ENCODE measurements at places on chromosomes 4 and X.

GRCh38 chrX:2635342-2635741 is 55.8 kb upstream of the CD99 start:
- no peak for DNase-seq

GRCh38 chr4:173761938-173762337 is 231.9 kb upstream of the HAND2 start:
- no peak for DNase-seq

- DNase-seq: no peak
Observed at GRCh38 chr4:185033950-185034349, 15.7 kb downstream of the HELT start.

- no peak for DNase-seq
Observed at GRCh38 chr4:76752861-76753501, 145.0 kb downstream of the SOWAHB start.

DNA sequence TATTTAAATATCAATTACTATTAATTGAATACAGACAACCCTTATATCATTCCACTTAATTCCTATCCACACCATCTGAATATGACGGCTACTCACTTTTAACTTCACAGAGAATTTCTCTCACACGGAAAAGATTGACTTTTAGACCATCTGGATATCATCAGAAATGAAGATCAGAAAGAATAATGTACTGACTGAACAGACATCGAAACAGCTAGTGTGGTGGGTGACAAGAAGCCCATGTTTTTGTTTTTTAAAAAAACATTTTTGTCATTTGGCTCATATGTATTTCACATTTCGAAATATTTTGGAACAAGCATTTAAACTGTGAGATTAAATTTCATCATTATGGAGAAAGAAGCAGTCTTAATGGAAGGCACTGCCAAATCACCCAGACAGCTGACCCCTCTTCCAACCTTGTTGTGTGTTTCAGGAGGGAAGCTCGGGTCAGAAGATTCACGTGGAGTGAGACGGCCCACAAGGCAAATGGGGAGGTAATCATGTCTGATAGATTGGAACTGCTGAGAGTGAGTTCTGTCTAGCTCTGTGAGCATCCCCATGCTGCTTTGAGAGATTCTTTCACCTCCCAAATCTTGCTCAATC is 204.2 kb upstream of the RASGEF1B start:
- DNase-seq: no peak

DNA sequence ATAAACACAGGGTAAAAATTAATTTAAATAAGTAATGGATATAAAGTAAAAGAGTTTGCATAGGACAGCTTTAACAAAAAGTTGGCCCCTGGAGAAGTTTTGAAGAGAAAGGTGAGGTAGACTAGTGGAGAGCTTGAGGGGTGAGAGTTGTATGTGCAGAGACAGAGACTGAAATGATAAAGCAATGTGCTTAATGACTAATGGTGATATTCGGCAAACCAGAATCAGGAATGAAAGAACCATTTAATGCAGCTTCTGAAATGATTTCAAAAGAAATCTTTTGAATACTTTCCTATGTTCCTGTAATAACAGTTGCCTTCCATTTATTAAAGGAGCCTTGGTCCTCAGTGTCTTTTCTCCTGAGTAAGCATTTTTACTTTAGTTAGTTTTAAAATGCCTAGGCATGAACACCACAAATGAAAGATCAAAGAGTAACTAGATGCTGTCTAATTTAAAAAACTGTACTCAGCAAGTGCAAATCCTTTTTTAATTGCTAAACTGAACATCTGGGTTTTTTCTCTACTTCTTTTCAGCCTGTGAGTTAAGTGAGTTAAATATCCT is 28.5 kb downstream of the CAMK2D start:
- DNase-seq: no peak
